Fibroblast of skin of right biceps (primary cell): ENCODE measurements at places on chromosomes 6 and 20.

- DNase-seq: no peak
Observed at GRCh38 chr6:125354649-125355048, 52.9 kb upstream of the HDDC2 start.

DNA sequence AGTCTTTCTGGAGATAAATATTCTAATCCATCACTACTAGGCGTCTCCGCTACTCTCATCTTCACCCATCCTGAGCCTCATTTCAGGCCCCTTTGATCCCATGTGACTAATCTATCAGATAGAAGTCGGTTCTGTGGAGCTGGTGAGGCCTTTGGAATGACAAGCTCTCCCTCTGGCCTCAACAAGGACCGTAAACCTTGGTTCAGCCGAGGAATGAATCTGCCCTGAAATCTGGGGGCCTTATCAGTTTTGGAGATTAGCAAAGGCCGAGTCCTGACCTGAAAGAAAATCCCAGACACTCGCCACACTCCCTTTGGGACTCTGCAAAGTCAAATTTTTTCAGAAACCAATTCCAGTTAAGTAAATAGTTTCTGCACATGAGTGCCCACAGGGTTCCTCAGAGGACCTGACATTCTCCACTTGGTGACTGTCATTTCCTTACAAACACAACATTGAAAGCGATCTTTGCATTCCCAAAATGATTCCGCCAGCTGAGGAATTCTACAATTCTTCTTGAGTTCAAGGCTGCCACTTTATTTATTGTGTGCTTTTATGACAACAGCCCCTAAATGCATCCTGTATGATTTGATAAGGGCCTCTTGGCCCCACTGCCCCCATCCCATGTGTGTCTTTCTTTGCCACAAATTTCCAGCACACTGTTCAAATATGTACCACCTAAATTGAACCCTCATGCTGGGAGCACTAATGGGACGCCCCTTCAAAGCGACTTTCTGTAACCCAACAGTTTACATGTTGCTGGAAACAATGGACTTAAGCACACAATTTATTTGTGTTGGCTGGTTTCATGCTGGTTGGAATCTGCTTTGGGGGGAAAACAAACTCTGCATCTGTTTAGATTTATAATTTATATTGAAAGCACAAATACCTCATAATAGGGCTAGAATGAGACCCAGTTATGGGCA lies 10.0 kb upstream of the RIPOR3 start:
- DNase-seq: peak; percentile 22

GRCh38 chr20:361561-361960 lies 14.7 kb downstream of the NRSN2 start:
- no peak for DNase-seq

- DNase-seq: no peak
Observed at GRCh38 chr6:81638366-81638765, 114.1 kb downstream of the TENT5A start.

- no peak for DNase-seq
Observed at GRCh38 chr6:43683708-43684455, 3.7 kb downstream of the MRPS18A start.

DNA sequence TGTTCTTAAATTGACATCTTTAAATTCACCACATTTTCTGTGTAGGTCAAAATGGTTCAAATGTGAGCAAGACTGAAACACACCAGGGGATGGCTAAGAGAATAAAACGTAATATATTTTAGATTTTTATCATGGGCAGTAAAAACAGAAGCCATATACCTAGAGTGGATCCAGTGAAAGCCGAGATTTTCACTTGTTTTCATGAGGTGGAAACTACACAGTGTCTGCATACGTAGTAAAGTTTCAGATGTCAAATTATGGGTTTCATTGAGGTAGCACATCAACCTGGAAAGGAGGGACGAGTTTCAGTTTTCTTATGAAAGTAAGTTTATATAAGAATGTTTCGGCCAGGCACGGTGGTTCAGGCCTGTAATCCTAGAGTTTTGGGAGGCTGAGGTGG lies 25.9 kb downstream of the METTL24 start:
- no peak for DNase-seq

GRCh38 chr20:10540636-10541493 lies 105.8 kb downstream of the SLX4IP start:
- DNase-seq: peak; percentile 81

DNA sequence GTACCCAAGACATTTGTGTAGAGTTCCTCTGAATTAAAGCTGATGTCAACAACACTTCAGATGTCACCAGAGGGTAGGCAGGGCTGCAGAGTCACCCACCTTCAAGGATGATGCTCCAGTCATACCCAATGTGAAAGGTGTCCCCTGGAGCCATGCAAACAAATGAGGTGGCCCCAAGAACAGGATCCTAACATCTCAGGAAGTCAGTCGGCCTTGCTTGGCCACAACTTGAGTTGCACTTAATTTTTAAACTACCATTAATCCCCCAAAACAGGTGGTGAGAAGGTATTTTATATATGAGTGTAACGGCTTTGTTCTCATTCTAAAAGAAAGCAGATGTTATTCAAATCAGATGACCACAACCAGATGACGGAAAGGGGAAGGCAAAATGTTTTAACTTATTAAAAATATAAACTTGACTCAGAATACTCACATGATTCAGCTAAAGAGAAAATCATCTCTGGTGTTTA lies 21.1 kb upstream of the SERPINB1 start:
- DNase-seq: peak; percentile 28

- no peak for DNase-seq
Observed at GRCh38 chr6:27891320-27891875, 20.8 kb downstream of the OR2B2 start.

- DNase-seq: no peak
Observed at GRCh38 chr20:55086421-55086820, 611.0 kb downstream of the DOK5 start.

DNA sequence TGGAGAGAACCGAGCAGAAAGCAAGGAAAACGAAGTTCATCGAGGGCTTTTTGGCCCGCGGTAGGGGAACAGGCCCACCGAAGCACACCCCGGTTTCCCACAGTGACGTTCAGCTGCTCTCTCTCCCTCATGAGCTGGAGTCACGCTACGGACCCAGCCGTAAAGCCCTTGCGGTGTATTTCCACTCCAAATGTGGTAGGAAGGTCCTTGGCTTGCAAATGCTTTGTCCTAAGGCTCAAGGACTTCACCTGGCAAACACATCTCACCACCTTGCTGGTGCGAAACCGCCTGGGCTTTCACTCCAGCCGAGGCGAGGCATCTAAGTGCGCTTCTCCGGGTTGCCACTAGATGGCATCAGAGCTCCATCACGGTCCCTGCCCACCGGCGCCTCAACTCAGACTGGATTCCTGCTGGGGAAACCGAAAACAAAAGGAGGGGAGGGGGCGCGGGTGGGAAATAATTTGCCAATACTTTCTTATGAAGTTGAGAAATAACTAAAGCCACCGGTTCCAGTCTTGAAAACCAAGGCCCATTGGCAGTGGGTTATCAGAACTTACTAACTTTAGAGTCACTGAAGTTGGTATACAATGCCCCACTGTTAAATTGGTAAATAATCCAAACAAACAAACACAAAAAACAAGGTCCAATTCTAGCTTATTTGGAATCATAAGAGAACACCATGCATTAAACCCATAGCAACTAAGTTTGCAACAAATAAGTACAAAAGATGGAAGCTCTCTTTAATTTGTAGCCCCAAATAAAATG lies 13.4 kb upstream of the FOXC1 start:
- no peak for DNase-seq

DNA sequence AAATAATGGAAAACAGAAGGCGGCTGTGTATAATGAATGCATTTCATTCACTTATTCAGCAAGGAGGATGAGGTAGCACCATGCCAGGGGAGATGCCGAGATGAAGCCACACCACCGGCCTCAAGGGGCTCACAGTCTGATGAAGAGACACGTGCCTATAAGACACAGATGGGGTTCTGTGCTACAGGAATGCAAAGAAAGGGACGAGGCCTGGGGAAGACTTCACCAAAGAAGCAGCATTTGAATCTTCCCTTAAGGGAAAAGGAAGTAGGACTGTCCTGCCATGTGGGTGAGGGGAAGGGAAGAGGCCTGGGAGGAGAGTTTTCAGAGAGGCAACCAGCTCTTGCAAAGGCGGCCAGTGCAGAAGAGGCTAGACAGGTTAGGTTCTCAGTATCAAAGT lies 98.9 kb downstream of the PSMG4 start:
- DNase-seq: no peak

DNA sequence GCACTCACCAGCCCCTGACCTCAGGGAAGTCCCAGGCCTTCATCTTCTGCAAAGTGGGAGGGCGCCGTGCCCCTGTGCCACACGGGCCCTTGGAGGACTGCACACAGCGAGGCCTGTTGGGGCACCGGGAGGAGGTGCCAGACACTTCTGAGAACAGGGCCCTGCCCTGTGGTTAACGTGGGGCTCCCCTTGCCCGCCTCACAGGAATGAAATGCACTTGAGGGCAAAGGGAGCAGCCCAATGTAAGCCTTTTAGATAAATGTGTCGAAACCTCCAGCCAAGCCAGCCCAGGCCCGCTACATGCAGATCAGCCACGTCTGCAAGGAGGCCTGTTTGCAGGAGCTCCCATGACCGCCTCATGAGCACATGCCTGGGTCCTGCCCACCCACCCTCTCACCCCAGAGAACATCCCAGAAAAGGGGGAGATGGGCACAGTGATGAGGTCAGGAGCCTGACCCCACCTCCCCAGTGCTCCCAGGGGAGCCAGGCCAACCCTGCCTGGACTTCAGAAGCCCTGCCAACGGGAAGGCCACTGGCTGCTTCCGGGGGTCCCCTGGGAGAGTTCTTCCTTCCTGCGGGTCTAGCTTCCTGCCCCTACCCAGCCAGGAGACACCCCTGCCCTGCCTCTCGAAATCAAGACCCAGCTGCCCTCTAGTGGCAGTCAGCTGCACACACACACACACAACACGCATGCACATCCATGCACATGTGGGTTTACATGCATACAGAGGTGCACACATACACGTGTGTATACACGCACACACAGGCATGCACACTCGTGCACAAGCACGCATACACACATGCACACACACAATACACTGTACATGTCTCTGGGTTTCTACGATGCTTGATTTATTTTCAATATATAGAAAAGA lies 178.7 kb downstream of the TAF4 start:
- peak; percentile 50 for DNase-seq

DNA sequence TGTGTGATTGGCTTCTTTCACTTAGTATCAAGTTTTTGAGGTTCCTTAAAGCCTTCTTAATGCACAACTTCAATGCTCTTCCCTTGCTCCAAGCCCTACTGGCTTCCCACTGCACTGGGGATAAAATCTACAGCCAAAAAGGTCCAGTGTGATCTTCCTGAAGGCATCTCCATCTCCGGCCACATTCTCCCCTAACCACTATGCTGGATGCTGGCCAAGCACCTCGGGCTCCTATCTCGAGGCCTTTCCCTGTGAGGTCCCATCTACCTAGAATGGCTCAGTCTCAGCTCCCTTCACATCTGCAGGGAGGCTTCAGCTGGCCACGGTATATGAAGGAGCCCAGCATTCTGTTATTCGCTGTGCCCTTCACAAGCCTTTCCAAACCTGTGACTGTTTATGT lies 48.1 kb downstream of the CNKSR3 start:
- no peak for DNase-seq

DNA sequence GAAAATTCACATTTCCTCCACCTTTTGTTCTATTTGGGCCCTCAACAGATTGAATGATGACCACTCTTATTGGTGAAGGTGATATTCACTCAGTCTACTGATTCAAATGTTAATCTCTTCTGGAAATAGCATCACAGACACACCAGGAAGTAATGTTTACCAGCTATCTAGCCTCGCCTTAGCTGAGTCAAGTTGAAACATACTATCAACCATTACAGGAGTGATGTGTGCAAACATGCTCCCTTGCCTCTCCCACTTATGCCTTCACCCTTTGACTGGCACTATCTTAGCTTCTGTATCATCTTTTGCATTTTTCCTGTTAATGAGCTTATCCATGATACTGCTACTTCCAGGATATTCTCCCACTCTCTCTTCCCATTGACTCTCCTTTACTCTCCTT lies 191.9 kb downstream of the CENPW start:
- no peak for DNase-seq

GRCh38 chr6:20444786-20445271 lies 43.1 kb downstream of the E2F3 start:
- DNase-seq: no peak

DNA sequence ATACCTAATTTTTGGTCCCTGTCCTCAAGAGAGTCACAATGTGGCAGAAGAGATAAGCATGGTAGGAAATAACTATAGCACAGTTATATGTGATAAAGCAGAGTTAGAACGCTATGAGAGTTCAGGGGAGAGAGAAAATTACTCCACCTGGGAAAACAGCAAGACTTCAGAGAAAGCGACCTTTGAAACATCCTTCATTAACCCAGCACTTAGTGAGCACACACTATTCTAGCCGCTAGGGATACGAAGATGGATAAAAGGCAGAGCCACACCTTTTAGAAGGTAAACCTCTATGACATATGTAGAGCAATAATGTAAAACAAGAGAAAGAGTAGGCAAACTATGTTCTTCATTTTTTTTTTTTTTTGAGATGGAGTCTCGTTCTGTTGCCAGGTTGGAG lies 264.3 kb downstream of the PTPRK start:
- DNase-seq: no peak
